ENCODE measurements at places on chromosomes 3 and 15. TPM values are rescaled to one million over a fixed set of nuclear protein-coding genes. Genes with fewer than 3 reads are reported as not detected.

DNA sequence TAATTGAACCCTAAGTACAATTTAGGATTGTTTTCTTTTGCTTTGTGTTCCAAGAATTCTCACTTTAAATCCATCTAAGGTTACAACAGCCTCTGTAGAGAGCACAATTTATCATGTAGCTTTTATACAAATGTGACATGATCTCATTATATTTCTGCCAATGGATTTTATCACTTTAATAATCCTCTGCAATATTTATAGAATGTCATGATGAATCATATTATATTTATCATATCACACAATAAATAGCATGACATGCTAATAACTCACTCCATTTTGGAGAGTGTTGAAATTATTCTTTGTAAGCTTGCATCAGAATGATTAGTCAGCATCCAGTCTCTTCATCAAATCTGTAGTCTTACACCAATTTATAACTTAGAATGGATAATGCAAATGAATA lies 280.6 kb upstream of the ZNF717 start:
- DNase-seq: no peak

GRCh38 chr15:67018026-67018425 lies 47.4 kb upstream of the SMAD3 start:
- DNase-seq: no peak

Gene SLC2A2
- total RNA-seq: not detected

Gene CYP8B1
- not detected for total RNA-seq

Gene DTX3L
- 26.1 TPM for total RNA-seq

Gene MANF
- 30.4 TPM for total RNA-seq

Gene RPS17
- total RNA-seq: 1,880 TPM

Data from stomach (tissue), 19 donors.